ENCODE measurements at places on chromosomes 12 and 14.

- peak; percentile 20 for DNase-seq
Observed at GRCh38 chr14:55354500-55354899, 57.1 kb downstream of the ATG14 start.

- no peak for DNase-seq
Observed at GRCh38 chr14:24051176-24051788, 527 bp upstream of the CARMIL3 start.

- no peak for DNase-seq
Observed at GRCh38 chr12:71641390-71641789, 22.3 kb downstream of the ZFC3H1 start.

- no peak for DNase-seq
Observed at GRCh38 chr14:93905623-93906022, 21.5 kb upstream of the FAM181A start.

- DNase-seq, result no peak
Observed at GRCh38 chr14:105328070-105328677, 13.6 kb downstream of the PACS2 start.

- DNase-seq, result no peak
Observed at GRCh38 chr14:22314183-22314820, 274.7 kb downstream of the DAD1 start.

GRCh38 chr12:57845478-57846284, 848 bp downstream of the CTDSP2 start:
- peak; percentile 79 for DNase-seq

DNA sequence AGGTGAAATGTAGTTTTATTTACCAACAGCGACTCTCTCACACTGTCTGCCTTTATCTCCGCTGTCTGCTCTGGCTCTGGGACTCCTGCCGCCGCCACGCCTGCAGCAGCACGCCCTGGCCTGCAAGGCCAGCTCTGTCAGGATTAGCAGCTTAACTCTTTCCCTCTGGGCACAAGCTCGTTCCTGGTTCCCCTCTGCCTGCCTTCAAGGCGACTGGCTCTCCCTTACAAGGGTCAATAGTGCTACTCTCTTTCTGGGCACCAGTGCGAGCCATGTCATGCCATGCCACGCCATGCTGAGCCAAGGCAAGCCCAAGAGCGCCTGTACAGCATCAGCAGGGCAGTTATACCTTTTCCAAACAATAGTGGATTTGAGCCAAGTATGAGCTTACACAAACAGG, 3.6 kb upstream of the CLEC2B start:
- DNase-seq, result no peak

Data from left ventricle myocardium inferior (tissue), 1 donor.